ENCODE measurements at places on chromosomes 1 and 21.
A peak's percentile ranks its signal among the peaks of the same experiment; 100 is the strongest.

DNA sequence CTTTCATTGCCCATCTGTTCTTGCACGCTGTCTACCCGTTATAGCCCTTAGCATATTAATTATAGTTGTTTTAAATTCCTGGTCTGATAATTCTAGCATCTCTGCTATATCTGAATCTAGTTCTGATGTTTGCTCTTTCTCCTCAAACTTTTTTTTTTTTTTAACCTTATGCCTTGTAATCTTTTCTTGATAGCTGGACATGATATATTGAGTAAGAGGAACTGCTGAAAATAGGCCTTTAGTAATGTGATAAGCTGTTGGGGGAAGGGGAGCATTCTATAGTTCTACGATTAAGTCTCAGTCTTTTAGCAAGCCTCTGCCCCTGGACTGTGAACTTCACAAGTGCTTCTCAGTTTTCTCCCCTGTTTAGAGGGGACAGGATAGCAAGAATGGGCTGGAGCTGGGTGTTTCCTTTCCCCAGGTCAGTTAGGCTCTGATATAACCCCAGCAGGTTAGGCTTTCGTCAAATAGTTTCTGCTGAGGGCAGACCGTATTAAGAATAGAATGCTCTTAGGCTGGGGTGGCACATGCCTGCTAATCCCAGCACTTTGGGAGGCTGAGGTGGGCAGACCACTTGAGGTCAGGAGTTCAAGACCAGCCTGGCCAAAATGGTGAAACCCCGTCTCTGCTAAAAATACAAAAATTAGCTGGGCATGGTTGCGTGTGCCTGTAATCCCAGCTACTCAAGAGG, 62.2 kb downstream of the ZFYVE9 start:
- no peak for DNase-seq

DNA sequence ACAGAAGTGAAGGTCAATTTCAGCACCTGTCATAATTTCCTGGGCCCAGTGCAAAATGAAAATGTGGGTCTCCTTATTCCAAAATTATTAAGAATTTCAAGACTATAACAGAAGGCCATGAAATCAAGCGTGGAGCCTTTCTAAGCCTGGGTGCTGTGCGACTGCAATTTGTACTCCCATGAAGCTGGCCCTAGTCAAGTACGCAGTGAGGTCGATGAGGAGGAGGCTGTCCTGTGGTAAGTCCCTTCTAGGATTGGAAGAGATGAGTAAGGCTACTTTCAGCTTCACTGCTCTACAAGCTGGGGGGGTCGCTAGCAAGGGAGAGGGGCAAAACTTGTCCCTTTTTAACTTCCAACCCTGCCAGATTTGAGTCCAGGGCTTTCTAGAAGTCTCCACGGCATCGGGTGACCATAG, 410 bp upstream of the NUDC start:
- DNase-seq: no peak

DNA sequence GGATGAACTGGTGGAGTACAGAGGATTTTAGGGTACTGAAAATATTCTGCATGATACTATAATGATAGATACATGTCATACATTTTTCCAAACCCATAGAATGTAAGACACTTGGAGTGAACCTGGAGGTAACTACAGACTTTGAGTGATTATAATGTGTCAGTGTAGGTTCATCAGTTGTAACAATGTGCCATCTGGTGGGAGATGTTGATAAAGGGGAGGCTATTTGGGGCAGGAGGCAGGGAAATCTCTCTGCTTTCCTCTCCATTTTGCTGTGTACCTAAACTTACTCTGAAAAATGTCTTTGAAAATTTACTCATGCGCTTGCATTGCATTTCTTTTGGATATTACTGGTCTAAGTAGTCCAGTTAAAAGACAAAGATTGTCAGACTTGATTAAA, 35.2 kb downstream of the PTBP2 start:
- no peak for DNase-seq

DNA sequence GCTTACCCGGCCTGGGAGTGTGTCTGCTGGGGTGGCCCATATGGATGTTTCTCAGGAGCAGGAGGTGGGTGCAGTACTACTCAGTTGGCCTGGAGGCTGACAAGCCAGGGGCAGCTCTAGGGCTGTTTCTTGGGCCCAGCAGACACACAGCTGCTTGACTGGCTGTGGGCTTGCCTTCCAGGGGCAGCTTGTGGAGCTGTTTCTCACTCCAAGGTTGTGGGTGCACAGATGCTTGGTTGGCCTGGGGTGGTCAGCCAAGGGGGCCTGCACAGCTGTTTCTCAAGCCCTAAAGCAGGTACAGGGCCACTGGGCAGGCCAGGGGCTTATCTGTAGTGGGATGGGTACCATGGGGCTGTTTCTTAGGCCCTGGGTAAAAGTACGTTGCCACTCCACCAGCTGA, 1078.1 kb upstream of the ADGRL2 start:
- DNase-seq: no peak

DNA sequence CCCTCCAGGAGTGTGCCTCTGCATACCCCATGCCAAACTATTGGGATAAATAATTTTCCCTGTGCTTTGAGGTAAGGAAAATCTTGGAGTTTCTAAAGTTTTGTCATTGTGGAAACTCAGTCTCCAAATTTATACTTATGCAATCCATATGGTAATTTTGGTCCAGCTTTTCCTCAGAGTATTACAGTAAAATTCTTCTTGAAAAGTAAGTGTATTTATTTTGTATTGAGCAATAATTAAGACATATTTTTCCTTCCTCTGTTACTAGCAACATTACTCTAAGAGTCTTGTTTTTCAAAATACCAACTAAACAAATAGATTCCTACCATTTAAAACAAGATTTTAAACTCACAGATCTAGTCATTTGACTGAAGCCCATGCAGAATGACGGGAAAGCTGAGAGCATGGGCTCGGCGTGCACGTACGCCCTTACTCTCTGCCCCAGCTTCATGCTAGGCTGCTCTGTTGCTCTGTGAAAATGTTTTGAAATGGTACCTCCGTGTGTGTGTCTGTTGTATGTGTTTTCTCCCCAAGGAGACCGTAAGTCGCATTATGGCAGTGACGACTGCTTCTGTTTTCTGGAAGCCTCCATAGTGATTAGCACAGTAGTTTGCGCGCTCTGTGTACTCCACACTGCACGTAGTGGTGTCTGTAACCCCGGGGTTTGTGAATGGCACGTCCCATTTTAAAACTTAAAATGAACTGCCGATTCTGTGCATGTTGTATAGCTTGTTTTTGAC, 165.3 kb downstream of the SDCCAG8 start:
- no peak for DNase-seq

GRCh38 chr1:53135735-53136114, 6.7 kb downstream of the SLC1A7 start:
- peak; percentile 81 for DNase-seq

DNA sequence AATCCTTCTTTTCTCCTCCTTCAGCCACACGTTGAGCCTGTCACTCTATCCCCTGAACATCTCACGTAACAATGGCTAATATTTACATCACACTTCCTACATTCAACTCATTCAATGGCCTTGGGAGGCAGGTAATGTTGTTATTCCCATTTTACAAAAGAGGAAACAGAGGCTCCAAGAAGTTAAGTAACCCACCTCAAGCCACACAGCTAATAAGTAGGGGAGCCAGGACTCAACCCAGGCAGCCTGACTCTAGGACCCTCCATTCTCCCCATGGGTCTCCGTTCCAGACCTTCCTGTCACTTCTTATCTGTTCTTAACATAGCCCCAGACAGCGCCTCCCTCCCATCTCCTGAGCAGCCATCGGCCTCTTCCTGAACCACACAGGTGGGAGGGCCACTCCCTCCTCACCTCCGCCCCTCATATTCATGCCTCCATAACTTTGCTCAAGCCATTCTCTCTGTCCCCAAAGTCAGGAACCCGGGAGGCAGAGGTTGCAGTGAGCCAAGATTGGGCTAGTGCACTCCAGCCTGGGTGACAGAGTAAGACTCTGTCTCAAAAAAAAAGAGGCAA, 2.2 kb downstream of the PADI4 start:
- no peak for DNase-seq

Measured in GM04503 (cell line).